ENCODE measurements at places on chromosomes 2 and 18.

DNA sequence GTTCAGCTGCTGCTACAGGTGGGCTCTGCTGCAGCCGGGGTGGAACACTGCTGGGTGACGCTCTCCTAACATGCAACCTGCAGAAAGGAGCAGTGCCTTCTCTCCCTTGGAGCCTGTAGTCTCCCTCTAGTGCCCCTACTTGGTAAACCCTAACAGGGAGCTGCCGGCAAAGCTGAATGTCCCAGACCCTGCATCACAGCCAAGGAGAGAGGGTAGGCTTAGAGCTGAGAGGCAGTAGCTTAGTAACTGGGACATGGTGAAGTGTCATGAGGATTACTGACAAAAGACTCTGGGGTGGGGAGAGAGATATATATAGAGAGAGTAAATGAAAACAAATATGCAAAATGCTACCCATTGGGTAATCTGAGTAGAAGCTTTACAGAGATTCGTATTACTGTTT is 9.9 kb downstream of the NCAPH start:
- ATAC-seq = peak; percentile 38

GRCh38 chr18:10791169-10791831 is 265.5 kb downstream of the NAPG start:
- ATAC-seq = no peak

DNA sequence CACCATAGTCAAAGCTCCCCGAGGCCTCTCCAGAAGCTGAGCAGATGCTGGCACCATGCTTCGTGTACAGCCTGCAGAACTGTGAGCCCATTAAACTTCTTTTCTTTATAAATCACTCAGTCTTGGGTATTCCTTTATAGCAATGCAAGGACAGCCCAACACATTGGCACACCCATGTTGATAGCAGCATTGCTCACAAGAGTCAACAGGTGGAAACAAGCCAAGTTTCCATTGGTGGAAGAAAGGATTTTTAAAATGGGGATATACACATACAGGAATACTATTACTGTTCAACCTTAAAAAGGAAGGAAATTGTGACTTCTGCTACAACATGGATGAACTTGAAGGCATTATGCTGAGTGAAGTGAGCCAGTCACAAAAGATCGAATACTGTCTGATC is 186.8 kb upstream of the RAB12 start:
- ATAC-seq = no peak

DNA sequence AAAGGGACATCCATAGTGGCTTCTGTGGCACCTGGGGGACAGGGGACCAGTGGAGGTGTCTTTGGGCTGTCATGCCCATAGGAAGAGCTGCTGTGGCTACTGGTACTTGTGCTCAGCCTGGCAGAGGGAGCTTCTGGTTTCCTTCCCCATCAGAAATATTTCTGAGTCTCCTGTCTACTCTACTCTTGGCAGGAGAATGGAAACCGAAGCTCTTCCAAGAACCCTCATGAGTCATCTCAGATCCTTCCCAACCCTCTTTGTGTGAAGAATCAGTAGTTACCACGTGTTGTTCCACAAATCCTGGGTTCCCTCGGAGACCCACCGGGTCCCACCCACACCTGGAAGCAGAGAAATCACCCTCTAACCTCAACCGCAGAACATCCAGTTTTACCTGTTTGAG is 234.9 kb downstream of the FHOD3 start:
- ATAC-seq = no peak

DNA sequence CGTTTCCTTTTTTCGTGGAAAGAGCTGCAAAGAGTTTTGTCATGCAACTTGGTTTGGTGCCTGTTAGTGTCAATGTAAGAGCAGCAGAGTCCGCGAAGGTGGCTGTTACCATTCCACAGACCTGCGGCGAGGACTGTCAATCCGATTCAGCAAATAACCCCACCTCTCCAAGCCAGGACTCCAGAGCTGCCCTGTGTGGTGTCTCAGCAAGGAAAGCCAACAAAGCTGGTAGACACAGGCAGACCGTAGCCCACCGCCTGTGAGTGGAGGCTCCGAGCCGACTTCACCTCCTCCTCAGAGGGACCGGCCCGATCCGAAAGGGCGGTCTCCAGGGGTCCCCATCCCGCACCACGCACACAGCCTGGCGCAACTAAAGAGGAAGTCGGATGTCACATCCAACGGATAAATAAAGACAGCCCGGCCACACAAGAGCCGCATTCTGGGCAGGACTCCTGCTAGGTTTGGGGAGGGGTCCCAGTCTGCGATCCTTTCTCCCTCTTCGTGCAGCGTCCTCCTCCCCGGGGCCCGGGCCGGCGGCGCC is 819 bp downstream of the ANKRD44 start:
- ATAC-seq = peak; percentile 39

DNA sequence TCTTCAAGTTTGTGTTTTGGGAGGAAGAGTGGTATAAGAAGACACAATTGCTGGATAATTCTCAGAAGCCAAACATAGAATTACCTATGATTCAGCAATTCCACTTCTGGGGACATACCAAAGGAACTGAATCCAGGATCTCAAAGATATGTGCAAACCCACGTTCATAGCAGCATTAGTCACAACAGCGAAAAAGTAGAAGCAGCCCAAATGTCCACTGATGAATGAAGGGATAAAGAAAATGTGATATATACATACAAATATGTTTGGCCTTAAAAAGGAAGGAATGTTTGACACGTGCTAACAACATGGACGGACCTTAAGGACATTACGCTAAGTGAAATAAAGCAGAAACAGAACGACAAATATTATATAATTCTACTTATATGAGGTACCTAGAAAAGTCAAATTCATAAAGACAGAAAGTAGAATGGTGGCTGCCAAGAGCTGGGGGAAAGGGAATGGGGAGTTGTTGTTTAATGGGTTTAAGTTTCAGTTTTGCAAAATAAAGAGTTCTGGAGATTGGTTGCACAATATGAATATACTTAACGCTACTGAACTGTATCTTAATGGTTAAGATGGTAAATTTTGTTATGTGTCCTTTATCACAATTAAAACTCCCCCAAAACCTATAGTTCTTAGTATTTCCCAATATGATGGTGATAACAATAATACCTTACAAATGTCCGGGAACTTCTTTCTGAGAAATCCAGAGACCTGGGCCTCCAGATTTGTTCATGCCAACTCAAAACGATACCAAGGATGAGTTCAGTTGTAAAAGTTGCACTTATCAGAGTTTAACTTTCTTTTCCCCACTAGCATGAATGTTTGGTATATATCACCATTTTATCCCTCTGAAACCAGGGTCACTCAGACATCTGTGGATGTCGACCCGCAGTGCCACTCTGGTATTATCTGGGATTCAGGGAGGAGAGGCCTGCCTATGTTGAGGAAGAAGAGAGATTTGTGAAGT is 33.7 kb upstream of the WIPF1 start:
- ATAC-seq = no peak

DNA sequence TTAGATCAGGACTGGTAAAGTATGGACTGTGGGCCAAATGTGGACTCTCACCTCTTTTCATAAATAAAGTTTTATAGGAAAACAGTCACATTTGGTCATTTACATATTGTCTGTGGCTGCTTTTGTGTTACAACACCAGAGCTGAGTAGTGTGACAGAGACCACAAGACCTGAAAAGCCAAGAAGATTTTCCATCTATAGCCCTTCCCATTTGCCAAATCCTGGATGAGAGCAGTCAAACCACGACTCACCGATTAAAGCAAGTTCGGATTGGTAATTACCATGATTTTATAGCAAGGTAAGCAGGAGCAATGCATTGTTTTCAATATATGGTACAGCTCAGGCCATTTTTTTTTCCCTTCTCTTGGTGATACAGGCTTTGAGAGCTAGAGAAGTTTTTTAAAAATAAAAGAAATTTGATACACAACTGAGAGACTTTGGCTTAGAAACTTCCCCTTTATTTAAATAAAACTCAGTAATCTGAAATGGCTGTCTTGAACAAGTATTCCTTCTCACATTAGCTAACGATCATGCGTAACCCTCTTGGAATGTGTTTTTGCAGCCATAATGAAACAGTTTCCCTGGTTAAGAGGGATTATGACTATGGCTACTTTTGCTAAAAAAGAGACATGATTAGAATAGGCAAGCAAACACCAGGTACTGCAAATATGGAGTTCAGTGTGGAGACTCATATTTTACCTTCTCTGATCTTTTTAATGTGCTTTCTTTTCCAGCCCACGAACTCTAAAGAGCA is 9.5 kb upstream of the MALL start:
- no peak for ATAC-seq

DNA sequence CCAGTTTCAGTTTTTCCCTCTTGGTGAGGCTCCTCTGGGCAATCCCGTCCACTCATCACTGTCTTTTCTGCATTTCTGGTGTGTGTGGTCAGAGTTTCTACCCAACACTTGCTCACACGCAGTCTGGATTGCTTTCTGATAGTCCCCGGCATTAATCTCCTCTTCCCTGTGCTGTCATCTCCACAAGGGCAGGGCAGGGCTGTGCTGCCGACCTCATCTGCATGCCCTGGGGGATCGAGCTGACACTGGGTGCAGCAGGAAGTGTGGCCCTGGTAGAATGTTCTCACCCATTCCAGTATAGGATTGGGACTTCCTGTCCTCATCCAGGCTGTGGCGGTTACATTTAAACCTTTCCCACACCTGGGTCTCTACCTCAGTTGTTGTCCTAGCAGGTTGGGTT is 80.0 kb upstream of the FAM136A start:
- peak; percentile 51 for ATAC-seq

DNA sequence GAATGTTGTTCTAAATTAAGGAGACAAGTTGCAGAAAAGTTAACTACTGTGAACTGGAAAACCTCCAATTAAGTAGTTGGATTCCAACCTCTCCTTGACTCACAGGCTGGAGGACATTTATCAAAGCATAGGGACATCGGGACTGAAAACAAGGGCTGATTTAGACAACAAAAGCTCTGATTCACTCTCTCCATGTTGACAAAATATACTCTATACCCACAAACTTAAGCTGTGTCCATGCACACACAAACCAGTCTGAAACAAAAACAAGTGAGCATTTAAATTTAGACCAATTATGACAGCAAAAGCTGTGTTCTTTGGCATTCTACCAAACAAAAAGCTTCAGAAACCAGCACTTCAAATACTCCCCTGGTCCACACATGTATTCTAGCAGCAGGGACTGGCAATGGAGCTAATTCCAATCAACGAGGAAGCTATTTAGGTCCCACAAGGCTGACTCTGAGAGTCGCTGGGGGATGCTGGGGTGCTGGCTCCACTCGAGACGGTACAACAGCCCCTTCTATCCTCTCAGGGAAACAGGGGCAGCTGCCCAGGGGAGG is 71.4 kb downstream of the NXPH2 start:
- no peak for ATAC-seq

DNA sequence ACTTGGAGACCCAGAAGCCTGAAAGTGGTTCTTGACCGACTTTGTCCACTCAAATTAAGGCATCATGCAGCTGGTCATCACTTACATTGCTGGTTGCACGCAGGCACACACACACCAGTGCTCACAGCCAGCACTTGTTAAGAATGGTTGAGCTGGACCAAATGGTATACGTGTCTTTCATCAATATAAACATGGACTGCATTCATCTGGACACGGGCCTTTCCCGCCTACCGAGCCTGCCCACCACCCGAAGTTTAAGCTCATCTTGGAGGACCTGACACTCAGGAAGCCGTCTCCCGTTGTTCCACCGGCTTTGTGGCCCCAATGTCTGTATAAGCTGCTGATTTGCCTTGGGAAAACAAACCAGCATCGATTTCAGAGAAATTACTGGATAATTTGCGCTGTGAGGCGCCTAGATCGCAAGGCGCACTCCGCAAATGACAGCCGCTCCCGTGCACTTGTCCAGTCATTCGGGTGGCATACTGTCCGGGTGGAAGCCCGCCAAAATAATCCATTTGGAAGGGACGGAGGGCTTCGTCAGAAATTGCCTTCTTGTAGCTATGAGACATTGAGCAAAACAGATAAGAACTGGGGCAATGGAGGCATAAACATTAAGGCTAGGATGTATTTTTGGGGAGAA is 40.1 kb upstream of the AKAIN1 start:
- peak; percentile 52 for ATAC-seq

DNA sequence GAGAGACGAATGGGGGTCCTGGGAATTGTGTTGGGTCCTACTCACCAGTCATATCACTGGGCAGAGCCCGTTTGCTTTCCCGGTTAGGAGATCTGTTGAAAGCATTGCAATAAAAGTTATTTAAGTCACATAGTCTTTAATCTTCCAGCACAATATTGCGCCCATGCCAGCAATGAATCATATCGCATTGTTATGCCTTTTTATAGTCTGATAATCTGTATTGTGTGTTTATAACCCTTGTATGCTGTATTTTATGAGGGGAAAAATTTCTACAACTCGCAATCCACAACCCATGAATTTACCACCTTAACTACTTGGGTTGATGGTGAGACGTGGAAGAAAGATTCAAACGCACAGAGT is 211.9 kb upstream of the SMIM21 start:
- no peak for ATAC-seq

DNA sequence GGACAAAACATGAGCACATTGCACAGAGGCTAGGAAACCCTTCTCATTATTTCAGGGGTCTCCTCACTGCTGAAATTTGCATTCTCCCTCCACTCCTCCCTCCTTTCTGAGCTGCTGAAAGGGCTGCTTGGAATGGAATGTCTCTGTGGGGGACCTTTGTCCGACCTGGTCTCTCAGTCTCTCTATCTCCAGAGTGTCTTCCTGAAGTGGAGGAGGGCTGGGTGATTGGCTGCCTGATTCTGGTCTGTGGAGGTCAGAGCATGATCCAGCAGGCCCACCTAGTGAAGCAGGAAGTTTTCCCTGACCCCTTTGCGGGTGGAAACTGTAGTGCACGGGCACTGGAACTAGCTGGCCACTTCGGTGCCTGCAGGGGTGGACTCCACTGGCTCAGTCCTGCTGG is 560.5 kb upstream of the HS6ST1 start:
- no peak for ATAC-seq

DNA sequence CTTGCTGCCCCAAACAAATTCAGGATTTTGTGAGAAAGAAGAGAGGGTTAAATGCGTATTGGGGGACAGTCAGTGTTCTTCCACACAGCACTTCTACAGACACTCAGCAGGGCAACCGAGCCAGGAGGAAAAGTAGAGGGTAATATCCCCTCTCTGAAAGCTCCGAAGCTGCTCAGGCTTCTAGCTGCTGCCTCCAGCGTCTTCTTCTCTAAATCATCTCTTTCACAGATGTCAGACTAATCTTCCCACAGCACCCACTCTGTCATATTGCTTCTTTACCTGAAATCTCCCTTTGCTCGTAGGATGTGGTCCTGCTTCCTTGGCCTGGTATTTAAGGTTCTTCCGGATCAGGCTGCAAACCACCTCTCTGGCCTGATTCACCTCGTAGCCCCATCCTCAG is 117.6 kb upstream of the HAAO start:
- no peak for ATAC-seq

DNA sequence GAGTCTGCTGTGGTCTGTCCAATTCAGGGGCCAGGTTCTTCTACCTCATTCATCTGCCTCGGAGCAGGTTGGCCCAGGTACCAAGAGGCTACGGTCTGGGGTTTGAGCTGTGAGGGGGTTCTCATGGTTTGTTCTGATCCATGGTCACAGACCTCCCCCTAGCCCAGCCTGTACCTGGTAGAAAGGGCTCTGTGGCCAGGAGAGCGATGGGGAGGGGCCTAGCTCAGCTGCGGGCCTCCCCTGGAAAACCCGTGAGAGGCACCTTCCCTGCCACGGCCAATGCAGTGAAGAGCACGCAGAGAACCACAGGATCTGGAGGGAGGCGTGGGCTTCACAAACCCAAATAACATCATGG is 19.6 kb upstream of the ALLC start:
- no peak for ATAC-seq

- ATAC-seq = no peak
Measured at GRCh38 chr2:230636684-230637271, 75.9 kb upstream of the CAB39 start.

- no peak for ATAC-seq
Measured at GRCh38 chr2:160434254-160434948, 59.2 kb downstream of the RBMS1 start.

- no peak for ATAC-seq
Measured at GRCh38 chr2:202705446-202706020, 70.8 kb downstream of the FAM117B start.

- peak; percentile 96 for ATAC-seq
Measured at GRCh38 chr2:237482485-237482884, 4.6 kb upstream of the MLPH start.
